ENCODE measurements at places on chromosomes 3 and 15.
A peak's percentile ranks its signal among the peaks of the same experiment; 100 is the strongest.

GRCh38 chr3:134496471-134497071 lies 10.7 kb downstream of the CEP63 start:
- DNase-seq, result no peak

- no peak for DNase-seq
These were observed 68.1 kb downstream of the DNAJB8 start for GRCh38 chr3:128398586-128398985.

GRCh38 chr3:197994736-197995135 lies 34.7 kb downstream of the LMLN start:
- no peak for DNase-seq

DNA sequence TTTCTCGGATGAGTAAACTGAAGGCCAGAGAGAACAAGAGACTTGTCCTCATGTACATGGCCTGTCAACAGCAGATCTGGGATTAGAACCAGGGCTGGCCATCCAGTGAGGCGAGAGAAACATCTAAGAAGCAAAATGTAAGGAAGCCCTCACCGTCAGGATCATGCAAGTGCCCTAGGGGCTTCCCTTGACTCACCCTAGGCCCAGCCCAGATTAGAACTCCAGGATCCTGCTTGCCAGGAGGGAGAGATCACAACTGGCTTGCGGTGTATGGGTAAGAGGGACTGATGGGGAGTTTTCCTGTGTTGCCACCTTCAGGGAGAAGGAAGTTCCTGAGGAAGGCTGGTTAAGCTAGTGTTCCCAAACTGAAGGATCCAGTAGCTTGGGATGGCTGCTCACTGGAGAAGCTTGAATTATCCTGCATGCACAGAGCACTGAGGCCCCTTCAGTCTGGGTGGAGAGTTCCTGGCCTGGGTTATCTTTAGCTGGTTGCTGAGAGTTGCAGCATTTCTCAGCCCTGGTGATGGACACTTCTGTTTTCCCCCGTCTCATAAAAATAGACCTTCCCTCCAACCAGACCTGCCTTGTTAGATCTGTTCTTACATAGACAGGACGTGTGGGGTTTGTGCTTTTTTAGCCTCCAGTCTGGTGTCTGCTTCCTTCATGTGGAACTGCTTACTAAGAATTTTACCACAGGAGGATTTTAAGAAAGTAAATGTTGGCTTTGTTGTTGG lies 28.2 kb upstream of the XIRP1 start:
- peak; percentile 40 for DNase-seq

DNA sequence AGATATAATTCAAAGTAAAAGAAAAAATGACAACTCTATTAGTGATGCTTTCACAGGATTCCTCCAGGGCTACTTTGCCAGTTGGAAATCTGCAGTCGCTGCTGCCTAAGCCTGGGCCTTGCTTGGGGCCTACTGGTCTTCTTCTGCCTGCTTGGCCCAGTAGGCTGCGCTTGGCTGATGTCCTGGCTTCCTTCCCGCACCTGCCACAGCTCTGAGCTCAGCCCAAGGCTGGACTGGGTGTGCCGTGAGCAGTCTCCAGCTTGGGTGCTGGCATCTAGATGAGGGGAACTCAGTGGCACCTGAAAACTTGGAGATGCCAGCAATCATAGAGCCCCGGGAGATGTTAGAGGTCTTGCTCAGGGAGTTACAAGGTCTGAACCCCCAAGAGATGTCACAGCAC lies 108.3 kb downstream of the BCHE start:
- DNase-seq, result no peak

DNA sequence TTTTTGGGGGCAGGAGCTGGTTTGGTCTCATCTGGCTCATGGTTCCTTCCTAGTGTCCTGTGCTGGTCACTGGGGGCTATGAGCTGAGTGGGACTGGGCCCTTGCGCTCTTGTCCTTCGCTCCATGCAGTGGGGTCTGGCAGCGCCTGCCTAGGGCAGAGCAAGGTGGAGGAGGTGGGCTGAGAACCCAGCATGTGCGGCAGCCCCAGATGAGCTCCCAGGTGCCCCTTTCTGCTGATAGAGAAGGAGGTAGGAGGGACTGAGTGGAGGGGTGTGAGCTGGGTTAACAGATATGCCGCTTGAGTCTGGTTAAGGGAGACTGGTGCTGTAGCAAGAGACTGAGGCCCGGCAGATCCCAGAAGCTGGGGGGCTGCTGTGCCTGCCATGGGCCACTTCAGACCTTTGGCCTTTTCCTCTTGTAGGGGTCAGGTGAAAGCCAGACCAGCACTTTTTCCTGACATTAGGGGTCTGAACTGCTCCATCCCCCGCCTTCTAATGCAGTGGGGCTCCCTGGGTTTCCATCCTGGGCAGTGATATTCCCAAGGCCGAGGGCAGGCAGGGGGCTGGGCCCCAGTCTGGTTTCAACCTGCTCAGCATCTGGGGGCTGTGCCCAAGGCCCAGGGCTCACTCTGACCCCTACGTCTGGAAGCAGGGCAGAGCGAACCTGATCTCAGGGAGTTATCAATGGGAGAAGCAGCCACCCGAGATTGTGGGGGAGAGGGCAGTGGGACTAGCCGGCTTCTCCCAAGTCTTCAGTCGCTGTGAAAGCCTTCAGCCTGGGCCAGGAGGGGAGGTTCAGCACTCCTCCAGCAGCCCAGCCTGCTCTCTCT lies 62.9 kb upstream of the PRR23C start:
- no peak for DNase-seq

- no peak for DNase-seq
These were observed 774.7 kb upstream of the ROBO1 start for GRCh38 chr3:80542456-80542855.

DNA sequence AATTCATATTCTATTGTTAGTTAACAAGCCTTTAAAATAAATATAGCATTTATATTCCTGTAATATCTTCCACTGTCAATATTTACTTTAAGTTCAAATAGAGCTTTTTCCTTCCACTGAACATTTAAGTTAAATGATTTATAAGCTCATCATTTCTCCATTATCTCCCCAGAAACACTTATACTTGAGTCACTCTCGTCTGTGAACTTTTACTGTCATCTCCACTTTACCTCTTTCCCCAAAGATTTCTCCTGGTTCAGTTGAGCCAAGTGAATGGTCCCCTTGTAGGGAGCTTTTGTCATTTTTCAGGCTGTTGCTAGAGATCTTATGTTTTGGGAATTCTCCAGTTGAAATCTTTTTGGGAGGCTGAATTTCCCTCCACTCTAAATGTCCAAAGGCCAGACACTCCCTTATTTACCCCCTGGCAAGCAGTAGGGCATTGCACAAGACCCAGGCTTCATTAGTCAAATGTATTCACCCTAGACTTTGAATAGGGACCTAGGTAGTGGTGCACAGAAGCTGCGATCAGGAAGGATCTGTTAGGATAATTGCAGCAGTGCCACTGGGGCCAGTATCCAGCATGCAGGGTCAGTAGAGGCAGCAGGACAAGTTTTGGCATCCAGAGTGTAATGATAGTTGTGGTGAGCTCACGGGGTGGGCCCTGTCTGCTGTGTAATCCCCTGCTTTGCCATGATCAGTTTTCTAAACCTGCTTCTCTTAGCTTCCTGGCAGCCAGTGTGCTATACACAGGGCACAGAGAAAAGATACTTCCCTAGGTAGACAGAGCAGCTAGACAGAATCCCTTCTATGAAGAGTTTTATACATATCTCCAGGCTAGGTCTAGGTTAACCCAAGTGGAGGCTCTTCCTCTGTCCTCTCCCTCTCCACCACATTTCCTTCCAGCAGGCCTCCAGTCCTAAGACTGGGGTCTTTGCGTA lies 356.5 kb upstream of the SLCO3A1 start:
- no peak for DNase-seq

DNA sequence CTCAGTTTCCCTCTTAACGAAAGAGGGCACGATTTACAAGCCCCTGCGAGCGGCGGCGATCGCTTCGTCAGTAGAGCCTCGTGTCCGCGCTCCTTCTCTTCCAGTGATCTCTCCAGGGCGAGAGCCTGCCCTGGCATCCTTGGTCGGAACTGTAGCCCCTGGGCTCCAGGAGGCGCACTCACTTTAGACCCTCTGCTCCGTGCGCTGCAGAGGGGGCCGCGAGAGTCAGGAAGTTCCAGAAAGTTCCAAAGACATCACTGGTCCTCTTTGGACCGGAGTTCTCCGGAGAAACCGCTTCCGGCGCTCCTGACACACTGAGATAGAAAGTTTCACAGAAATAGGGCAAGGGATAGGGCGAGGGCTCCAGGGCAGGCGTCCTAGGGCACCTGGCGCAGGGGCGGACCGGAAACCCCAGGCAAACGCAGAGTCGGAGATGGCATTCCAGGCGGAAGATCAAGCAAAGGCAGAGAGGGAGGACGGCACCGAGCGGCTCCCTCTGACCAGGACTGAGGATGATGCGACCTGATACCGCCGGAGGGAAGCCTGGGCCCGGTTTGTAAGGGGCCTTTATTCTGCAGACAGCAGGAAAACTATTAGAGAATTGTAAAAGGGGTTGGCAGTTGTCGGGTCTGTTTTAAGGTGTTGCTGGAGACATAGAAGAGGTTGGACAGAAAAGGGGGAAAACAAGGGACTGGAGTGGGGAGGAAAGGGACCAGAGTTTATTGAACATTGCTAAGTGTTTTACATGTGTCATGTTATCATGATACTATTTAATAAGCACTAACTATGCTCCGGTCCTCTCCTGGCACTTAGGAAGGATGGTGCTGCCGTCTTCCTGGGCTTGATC lies 1.3 kb upstream of the CPEB1 start:
- DNase-seq, result no peak

GRCh38 chr3:3815206-3815605 lies 16.0 kb downstream of the LRRN1 start:
- DNase-seq, result no peak

- no peak for DNase-seq
These were observed 261.9 kb upstream of the ICE2 start for GRCh38 chr15:60740787-60741354.

- DNase-seq, result no peak
These were observed 369 bp upstream of the U2SURP start for GRCh38 chr3:143001034-143001368.

GRCh38 chr15:70133296-70133695 lies 35.6 kb upstream of the TLE3 start:
- no peak for DNase-seq
